SW 1271 (cell line): ENCODE measurements at places on chromosomes 7 and 10.

GRCh38 chr7:45563401-45563800 lies 10.8 kb upstream of the ADCY1 start:
- no peak for DNase-seq

GRCh38 chr7:80552031-80552694 lies 40.3 kb upstream of the GNAT3 start:
- no peak for DNase-seq

GRCh38 chr10:133027482-133027881 lies 60.2 kb upstream of the ADGRA1 start:
- no peak for DNase-seq

GRCh38 chr7:1758028-1758858 lies 88.2 kb downstream of the ELFN1 start:
- DNase-seq: peak; percentile 48

- DNase-seq: no peak
These were observed 764.9 kb upstream of the MBL2 start for GRCh38 chr10:53537508-53537907.

GRCh38 chr10:12130237-12130872 lies 878 bp downstream of the SEC61A2 start:
- peak; percentile 74 for DNase-seq

GRCh38 chr7:30206491-30206890 lies 71.7 kb downstream of the MTURN start:
- DNase-seq: no peak

- DNase-seq: no peak
These were observed 225.1 kb upstream of the YAE1 start for GRCh38 chr7:39341083-39341482.

- no peak for DNase-seq
These were observed 26.2 kb downstream of the HIBADH start for GRCh38 chr7:27636326-27637006.

DNA sequence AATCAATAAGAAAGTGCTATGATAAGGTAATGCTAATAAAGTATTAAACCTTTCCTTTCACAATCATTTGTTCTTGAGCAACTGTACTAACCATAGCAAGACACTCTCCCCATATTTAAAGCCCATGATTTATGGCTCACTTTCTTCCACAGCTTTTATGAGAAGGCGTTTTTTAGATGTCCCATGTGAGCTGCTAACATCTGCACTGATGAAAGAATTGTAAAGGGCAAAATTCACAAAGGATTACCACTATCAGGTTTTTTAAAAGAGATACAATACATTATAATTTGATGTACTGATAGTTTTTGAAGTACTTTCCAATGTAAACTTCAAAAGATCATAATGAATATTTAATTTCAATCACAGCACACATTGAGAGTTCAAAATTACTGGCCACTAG lies 75.7 kb downstream of the RNLS start:
- DNase-seq: no peak

GRCh38 chr10:75460059-75460458 lies 28.6 kb downstream of the LRMDA start:
- DNase-seq: no peak

DNA sequence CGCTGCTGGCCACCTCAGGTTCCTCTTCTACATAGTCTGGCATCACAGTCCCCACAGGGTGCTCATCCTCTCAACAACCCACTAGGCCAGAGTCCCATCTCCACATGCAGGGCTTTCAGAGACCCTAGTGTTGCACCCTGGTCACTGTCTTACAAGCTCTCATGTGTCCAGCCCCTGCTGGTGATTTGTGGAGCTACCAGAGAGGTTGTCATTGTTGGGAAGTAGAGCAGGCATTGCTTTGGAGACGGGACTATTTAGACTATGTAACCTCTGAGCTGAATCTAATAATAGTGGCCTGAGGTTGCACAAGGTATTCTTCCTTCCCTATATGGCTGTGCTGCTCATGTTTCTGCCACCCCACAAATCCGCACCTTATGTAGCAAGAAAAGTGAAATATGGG lies 135.3 kb upstream of the VWC2 start:
- DNase-seq: no peak

DNA sequence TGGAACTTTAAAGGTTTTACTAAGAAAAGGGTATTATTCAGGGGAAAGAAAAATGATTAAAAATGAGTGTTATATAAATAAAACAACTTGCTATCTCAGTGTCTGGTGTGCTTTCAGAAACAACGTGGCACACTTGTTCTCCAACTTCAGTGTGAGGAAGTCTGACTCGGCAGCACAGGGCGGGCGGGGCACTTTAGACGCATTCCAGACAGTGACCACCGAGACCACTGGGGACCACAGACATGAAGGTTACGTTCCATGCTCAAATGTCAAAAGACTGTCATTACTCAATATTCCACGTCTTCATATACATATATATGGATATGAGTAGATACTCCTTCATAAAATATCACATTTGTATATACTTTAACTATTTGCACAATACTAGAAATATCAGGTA lies 87.0 kb downstream of the LARP4B start:
- no peak for DNase-seq

GRCh38 chr7:8422177-8422576 lies 11.2 kb upstream of the NXPH1 start:
- DNase-seq: no peak

DNA sequence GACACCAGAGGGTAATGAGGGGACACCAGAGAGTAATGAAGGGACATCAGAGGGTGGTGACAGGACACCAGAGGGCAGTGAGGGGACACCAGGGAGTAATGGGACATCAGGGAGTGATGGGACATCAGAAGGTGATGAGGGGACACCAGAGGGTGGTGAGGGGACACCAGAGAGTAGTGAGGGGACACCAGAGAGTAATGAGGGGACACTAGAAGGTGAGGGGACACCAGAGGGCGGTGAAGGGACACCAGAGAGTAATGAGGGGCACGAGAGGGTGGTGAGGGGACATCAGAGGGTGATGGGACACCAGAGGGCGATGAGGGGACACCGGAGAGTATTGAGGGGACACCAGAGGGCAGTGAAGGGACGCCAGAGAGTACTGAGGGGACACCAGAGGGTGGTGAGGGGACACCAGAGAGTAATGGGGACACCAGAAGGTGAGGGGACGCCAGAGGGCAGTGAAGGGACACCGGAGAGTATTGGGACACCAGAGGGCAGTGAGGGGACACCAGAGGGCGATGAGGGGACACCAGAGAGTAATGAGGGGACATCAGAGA lies 10.6 kb downstream of the NACAD start:
- DNase-seq: no peak

- DNase-seq: no peak
These were observed 37.7 kb downstream of the MALSU1 start for GRCh38 chr7:23336799-23337283.

DNA sequence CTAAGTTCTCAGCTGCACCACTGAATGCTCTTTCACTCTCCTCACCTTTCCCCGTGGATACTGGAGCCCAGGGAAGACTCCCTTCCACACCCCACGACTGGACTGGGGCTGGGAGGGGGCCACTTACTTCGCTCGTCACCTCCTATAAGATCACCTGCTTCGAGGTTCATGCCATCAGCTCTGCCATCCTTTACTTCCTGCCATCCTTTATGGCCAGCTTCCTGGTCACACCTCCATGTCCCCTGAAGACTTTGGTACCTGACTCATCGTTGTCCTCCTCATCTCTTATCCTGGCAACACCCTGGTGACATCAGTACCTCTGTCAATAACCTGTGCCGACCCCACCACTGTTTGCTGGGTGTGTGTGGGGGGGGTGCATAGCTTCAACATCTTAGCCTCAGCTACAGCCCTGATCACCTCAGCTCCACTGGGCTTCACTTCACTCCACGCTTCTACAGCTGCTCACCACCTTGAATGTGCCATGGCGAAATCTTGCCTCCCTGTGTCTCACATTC lies 8.7 kb upstream of the VDAC2 start:
- no peak for DNase-seq

DNA sequence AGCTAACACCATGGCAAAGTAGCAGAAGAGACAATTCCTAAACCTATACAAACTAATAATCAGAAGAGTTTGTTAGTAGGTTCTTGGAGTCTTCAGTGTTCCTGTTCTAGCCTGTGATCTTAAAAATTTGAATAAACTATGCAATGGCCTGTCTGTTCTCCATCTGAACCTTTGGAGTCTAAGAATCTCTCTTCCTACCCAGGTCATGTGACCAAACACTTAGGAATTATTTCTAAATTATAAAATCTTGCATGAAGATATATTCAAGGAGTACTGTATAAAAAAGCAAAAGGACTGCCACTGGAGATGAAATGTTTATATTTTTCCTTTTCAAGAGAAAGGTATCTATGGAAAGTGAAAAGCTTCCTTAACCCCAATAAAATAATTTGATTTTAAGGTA lies 2.4 kb downstream of the MKI67 start:
- DNase-seq: no peak

DNA sequence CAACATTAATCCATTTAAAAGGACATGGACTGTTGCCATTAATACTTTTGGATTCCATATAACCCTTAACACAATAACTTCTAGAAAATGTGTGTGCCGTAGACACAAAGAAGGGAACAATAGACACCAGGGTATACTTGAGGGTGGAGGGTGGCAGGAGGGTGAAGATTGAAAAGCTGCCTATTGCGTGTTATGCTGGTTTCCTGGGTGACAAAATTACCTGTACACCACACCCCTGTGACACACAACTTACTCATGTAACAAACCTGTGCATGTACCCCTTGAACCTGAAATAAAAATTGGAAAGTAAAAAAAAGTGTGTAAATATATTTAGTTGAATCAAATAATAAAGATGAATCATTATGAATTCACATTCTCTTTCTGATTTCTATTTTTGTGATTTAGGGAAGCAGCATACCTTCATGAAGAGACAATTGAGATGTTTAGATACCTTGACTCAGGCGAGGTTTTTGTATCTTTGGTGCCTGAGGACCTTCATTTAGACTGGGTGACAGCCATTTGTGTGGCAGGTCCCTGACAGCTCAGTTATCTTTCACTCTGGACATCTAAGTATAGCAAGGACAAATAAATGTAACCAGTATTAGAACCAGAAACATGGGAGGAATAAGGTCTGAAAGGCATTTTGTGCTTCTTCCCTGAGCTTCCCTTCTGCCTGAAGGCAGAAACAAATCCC lies 28.7 kb downstream of the GIMAP8 start:
- no peak for DNase-seq

DNA sequence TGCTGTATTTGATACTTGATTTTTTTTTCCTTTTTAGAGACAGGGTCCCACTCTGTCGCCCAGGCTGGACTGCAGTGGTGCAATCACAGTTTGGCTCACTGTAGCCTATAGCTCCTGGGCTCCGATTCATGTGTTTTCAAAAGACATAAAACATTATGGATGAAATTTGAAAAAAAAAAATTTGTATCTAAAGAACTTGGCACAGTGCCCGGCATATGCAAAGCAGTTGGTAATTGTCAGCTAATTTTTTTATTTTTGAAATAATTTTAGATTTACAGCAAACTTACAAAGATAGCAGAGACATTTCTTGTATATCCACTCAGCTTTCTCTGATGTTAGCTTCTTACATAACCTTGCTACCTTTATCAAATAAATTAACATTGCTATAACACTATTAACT lies 20.3 kb upstream of the SAMD8 start:
- no peak for DNase-seq

DNA sequence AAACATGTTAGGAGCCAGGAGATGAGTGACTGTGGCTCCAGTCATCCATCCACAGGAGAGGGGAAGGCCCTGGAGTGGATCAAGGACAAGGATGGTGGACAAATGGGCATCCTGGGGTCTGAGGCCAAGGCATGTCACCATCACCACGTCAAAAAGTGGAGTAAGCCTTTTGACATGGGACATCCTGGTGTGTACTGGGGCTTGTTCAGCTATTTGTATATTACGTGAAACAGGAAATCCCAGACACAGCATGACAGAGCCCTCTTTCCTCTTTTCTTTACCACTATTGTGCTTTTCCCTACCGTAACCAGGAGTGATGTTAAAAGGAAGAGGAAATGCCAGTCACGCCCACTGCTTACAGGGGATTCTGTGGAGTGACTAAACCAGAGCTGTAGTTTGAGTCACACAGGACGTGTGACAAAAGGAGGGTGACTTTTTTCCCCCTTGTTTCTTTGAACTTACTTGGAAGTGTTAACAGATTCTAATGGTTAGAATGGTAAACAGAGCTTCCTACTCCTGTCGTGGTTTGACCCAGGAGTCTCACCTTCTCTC lies 15.4 kb downstream of the ACSL5 start:
- peak; percentile 74 for DNase-seq
